ENCODE measurements at places on chromosomes 7 and 10. TPM values are rescaled to one million over a fixed set of nuclear protein-coding genes. Genes with fewer than 3 reads are reported as not detected.

The DNA2 gene
- total RNA-seq: 15.2 TPM

The SPDYE8 gene
- not detected for total RNA-seq

The IRF5 gene
- total RNA-seq: 1.7 TPM

The TNPO3 gene
- 64.3 TPM for total RNA-seq

The NUTM2A gene
- total RNA-seq: 0.15 TPM

The MUC12 gene
- total RNA-seq: not detected

The SNX10 gene
- 0.32 TPM for total RNA-seq

The GPR141 gene
- not detected for total RNA-seq

The AKR1B15 gene
- not detected for total RNA-seq

The IDI2 gene
- not detected for total RNA-seq

The ALKBH4 gene
- total RNA-seq: 12.0 TPM

The ZNF727 gene
- not detected for total RNA-seq

The PRLHR gene
- total RNA-seq: not detected

The FHIP2A gene
- total RNA-seq: 19.0 TPM

The CXCL12 gene
- total RNA-seq: 0.46 TPM

The FAM221A gene
- 3.9 TPM for total RNA-seq

The C7orf57 gene
- total RNA-seq: under 0.01 TPM

The JAKMIP3 gene
- not detected for total RNA-seq

The ATG9B gene
- total RNA-seq: not detected

The RBP4 gene
- not detected for total RNA-seq

The OR6B1 gene
- not detected for total RNA-seq

The MEOX2 gene
- total RNA-seq: 3.2 TPM

The WNT16 gene
- total RNA-seq: not detected

The CALY gene
- not detected for total RNA-seq

The SPDYE6 gene
- total RNA-seq: not detected

The SPDYE3 gene
- not detected for total RNA-seq

The FAM20C gene
- 7.6 TPM for total RNA-seq
